ENCODE measurements at places on chromosomes 6 and 20.

GRCh38 chr6:42779521-42779920 lies 2.3 kb upstream of the BICRAL start:
- peak; percentile 54 for DNase-seq

GRCh38 chr6:56760842-56761241 lies 118.2 kb upstream of the DST start:
- DNase-seq: no peak

DNA sequence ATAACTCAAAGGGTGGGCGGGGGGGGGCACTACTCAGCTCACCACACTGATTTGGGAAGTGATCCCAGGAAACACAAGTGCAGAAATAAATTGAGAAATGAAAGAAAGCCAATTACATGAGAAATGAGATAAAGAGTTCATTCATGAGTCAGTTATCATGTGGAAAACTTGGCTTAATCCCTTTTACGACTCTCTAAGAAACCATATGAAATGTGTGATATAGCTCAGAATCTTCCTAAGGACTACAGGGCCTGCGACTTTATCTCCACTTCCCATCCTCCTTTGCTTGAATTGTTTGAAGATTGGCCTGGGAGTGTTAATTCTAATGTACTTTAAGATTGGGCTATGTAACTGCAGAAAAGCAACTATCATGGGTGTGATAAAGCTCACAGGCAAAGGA lies 3.6 kb upstream of the BTN2A2 start:
- no peak for DNase-seq

- no peak for DNase-seq
Observed at GRCh38 chr20:2984956-2985661, 58.3 kb upstream of the GNRH2 start.

DNA sequence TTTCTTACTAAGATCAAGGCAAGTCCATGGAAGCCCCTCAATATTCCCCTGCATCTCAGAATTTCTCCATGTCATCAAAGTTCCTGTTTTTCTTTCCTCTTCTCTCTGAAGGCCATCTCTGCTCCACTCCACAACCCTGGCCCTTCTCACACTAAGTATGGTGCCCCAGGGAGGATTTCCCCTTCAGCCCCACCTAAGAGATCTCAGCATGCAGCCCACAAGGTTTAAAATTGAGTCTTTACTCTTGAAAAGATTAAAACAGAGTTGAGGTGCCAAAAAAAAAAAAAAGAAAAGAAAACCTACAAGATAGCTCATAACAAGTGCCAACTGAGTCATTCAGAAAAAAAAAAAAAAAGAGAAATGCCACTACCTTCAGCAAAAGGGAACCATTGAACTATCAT lies 36.5 kb upstream of the TNFAIP3 start:
- DNase-seq: no peak

- no peak for DNase-seq
Observed at GRCh38 chr6:130514712-130515111, 148.9 kb downstream of the TMEM200A start.

- DNase-seq: no peak
Observed at GRCh38 chr6:110430236-110430635, 14.9 kb upstream of the DDO start.

GRCh38 chr20:40562031-40562430 lies 127.0 kb downstream of the MAFB start:
- DNase-seq: no peak

DNA sequence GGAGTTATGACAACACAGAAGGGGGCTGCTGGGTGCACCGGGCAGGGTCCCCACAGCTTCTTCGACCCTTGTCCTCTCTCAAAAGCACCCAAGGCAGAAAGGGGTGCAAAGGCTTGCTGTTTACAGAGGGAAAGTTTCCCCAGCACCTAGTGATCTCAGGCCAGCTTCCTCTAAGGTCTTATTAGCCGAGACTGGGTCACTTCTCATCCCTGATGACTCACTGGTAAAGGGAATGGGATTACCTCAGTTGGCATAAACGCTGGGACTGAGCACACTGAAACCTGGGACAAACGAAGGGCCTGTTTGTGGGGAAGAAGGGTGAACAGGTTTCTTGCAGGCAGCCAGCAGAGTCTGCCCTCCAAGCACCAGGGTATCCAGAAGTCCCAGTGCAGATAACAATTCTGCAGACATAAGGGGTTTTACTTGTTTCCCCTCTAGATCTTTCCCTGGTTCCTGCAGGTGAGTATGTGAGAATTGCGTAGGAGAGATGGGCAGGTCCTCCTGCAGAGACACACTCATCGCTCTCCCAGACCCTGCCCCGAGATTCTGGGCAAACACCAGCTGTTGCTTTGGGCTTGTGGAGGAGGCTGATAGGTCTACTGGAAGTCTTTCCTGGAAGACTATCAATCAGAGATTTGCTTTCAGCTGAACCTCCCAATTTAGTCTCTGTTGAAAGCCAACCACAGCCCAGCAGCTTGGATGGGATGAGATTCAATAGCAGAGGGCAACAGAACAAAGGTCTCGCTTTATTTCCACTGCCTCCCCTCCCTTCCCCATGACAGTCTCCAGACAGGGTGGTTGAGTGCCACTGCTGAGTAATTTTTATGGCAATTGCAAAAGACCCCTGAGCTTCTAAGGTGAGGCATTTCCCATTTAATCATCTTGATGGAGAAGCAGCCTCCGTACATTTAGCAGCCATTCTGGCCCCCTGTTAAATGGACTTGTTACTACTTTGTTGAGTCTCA lies 25.7 kb downstream of the KCNG1 start:
- DNase-seq: no peak

- no peak for DNase-seq
Observed at GRCh38 chr6:135600086-135600702, 102.7 kb upstream of the AHI1 start.

DNA sequence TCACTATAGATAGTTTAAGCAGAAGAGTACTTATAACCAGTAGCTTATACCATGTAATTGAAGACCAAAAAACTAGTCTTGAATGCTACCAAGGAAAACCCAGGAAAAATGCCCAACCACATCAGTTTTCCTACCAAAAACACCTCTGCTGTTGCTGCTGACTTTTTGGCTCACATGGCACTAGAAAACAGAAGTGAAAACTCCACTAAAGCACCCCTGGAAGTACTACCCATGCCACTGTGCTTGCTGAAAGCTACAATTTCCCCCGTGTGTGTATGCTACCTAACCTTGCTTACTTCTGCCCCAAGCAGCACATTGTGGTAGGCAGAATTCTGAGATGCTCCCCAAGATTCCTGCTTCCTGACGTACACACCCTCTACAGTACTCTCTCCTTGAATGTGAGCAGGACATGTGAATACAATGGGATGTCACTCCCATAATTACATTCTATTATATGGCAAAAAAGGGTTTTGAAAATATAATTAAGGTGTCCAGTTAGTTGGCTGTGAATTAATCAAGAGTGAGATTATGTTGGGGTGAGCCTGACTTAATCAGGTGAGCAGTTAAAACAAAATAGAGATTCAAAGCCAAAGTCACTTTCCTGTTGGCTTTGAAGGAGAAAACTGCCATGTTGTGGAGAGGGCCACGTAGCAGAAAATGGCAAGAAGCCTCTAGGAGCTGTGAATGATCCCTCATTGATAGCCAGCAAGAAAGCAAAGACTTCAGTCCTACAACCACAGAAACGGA lies 209.8 kb upstream of the MARCKS start:
- no peak for DNase-seq

DNA sequence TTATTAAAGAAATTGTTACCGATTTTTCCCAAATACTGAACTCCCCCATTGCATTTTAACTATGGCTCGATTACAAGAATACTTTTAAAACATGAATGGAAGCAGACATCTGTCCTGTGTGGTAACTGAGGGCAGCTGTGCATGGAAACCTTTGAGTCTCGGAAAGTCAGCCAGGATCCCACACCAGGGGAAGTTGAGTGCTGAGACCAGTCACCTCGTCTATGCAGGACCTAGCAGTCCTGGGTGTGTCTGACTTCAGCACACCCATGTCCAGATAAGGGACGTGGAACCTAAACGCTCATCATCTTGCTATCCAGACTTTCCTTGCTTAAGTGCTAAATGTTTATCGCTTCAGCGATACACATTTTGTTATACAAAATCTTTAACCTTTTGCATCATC lies 6.1 kb downstream of the RIN2 start:
- no peak for DNase-seq

DNA sequence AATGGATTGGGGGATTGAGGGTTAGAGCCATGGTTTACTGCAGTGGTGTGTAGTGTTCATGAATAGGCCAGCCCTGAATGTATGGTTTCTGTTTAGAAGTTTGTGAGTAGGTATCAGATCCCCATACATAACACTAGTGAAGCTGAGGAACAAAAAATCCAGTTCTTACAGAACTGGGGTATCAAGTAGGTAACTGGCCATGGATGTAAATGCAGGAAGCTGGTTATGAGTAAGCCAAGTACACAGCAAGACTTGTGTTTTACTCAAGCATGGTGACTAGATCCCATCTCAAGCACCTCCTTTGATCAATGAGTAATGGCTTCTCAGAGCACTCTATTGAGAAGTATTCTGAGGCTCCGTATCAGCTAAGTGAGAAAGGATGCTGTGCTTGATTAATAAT lies 613.7 kb upstream of the FLRT3 start:
- no peak for DNase-seq

- no peak for DNase-seq
Observed at GRCh38 chr6:43746071-43746470, 23.9 kb upstream of the VEGFA start.

GRCh38 chr6:166052837-166053236 lies 114.8 kb downstream of the TBXT start:
- no peak for DNase-seq

DNA sequence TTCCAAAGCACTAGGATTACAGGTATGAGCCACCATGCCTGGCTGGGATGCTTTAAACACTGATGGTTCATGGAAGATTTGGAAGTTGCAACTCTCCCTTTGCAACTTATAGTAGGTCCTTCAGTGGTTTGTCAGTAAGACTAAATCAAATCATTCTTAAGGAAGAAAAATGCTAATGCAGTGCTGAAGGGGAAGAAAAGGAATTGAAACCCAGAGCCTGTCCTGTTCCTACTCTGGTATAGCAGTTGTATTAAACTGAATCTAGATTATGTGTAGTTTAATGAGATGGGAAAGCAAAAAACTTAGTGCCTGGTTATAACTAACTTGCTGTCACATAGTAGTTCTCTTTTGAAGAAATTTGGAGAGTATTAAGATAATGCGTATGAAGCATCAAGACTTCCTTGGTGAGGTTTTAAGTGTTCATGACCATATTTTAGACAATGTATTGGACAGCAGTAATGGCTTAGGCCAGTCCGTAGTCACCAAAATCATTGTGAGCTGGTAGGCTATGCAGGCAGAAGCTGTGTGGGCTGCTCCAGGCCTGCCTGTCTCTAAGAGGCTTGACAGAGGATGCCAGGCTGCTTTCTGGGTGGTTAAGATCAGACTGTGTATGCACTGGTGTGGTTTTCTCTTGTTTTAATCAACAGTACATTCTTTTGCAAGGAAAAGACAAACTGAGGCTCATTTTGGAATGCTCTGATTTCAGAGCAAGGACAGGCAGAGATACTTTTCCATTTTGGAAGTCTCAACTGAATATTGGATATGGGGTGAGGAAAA lies 14.0 kb downstream of the PAQR8 start:
- no peak for DNase-seq

DNA sequence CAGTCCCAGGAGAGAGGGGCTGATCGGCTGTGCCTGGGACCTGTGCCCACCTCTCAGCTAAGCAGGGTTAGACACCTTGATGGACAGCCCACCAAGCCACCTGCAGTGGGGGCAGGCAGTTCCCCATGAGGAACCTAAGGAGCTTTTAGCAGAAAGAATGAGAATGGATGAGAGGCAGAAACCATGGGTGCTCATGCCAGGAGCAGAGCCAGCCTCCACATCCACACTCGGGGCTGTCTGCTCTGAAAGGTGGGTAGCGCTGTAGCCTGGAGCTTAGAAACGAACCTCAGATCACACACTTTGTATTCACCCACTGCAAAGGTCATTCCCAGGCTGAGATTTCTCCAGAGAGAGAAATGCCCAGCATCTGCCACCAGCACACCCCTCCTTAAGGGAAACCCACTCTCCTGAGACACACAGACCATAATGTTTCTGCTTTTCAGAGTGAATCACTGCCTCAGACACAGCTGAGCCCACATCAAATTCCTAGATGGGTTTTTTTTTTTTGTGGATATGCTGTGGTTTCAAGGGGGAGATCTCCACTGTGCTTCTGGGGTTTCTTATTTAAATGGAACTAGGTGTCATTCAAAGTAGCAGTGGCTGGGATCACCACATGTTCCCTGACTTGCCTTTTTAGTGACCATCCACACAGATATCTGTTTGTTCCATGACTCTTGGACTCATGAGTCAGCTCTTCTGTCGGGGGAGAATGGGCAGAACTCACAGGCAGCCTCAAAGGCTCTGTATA lies 218.9 kb downstream of the EYA2 start:
- DNase-seq: no peak

- DNase-seq: no peak
Observed at GRCh38 chr6:3457710-3458602, 1.1 kb upstream of the SLC22A23 start.

DNA sequence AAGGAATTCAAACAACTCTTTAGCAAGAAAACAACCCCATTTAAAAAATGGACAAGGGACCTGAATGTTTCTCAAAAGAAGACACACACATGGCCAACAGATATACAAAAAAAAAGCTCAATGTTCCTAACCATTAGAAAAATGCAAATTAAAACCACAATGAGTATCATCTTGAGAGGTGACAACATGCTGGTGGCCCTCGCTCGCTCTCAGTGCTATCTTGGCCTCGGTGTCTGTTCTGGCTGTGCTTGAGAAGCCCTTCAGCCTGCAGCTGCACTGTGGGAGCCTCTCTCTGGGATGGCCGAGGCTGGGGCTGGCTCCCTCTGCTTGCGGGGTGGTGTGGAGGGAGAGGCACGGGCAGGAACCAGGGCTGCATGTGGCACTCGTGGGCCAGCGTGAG lies 13.4 kb downstream of the SPINT4 start:
- no peak for DNase-seq

DNA sequence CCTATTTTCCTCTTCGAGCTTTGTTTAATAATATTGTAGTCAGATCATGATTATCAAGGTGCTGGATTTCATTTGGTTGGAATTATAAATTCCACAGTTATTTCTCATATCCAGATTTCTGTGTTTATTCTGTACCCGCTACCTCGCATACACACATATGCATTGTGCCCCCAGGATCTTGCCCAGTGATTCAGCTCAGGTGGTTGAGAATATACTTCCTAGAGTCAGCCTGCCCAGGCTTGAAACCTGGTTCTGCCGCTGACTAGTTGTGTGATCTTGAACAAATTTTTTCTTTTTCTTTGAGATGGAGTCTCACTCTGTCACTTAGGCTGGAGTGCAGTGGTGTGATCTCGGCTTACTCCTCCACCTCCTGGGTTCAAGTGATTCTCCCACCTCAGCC lies 14.7 kb downstream of the GINM1 start:
- no peak for DNase-seq

DNA sequence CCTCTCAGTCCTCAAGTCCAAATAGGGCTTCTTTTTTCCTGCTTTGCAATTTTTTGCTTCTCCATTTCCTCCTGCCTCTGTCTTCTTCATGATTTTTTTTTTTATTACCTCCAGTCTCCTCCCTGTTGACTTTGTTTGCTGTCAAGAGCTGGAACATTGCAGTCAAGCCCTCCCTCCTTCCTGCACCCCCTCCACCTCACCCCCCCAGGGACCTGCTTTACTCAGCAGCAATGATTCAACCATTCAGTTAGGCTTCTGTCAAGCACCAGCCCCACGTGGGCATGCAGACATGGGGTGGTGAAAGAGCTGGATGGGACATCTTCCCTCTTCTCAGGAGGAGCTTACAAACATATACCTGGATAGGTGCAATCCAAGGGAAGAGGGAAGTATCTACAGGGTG lies 142.4 kb downstream of the LRFN2 start:
- DNase-seq: no peak

- no peak for DNase-seq
Observed at GRCh38 chr6:17907406-17908229, 79.8 kb downstream of the KIF13A start.

GRCh38 chr6:160795721-160796120 lies 93.7 kb downstream of the PLG start:
- no peak for DNase-seq

Data from NAMALWA (cell line).